ENCODE measurements at places on chromosomes 16 and 17.
A peak's percentile ranks its signal among the peaks of the same experiment; 100 is the strongest.

GRCh38 chr16:9869776-9870175, 312.5 kb downstream of the GRIN2A start:
- no peak for DNase-seq

DNA sequence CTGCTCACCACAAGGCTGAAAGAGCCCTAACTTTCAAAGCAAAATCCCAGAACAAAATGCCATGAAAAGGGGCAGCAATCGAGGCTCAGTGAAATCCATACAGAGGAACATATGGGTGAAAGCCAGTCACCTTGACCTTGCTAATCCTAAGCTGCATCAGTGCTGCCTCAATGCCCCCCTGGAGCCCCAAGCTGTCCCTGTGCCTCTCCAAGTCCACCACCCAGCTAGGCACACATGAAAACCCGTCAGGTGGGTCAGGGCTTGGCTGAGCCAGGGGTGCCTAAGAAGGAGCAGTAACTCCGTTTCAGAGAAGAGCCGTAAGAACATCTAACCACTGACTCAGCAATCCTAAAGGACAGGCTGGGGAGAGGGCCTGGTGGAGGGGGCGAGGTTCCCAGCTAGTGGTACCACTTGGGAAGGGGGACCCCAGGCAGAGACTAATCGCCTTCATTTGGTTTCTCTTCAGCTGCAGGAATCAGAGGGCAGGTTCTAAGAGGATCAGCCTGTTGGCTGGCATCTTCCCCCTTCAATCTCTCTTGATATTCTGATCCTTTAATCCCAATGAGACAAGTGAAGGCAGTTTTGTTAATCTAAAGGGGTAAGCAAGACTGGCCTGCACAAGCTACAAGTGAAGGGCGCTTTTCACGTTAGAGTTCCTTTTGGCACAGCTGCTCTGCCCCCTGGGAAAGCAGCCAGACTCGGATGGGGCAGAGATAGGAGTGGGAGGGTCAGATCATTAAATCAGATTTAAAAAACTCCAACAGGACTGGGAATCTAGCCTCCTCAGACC, 7.6 kb downstream of the PITPNA start:
- DNase-seq, result no peak

DNA sequence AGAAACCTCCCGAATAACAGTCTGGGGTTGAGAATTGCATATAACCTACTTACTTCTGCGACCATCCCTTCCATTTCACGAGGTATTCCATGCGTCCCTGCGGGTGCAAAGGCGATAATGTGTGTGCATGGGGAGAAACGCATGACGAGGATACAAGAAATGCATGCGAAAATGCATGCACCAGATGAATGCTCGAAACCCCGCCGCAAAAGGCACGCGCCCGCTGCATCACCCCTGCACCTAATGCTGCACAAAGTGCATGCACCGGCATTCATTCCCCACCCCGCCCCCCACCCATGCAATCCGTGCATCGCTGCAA, 474 bp downstream of the CBX8 start:
- no peak for DNase-seq

DNA sequence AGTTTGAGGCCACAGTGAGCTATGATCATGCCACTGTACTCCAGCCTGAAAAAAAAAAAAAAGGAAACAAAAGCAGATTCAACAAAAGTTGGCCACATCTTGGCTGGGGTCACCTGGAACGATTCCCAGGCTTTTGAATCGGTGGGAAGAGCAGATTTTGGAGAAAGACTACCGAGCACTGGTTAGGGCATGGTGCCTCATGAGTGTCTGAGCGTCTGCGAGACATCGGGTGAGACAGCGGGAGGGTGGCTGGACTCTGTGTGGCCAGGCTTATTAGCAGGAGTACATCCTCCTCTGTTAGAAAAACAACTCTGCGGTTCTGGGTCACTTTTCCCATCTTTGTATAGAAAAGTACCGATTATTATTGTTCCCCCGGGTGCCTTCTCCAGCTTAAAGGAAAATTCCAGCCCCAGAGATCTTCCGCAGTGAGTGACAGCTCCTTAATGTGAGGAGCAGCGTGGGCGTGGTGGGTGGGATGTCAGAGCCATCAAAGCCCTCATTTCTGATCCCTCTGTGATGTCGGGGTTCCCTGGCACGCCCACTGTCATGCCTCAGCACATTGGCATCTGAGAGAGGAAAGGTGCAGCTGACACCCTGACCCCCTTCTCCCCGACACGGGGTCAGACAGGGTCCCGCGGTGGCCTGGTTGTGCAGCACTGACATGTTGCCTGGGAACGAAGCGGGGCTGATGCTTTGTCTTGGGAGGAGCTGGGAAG, 6.9 kb downstream of the RGS9 start:
- no peak for DNase-seq

- DNase-seq, result peak; percentile 53
These were observed 2.4 kb upstream of the CISD3 start for GRCh38 chr17:38727736-38728135.

DNA sequence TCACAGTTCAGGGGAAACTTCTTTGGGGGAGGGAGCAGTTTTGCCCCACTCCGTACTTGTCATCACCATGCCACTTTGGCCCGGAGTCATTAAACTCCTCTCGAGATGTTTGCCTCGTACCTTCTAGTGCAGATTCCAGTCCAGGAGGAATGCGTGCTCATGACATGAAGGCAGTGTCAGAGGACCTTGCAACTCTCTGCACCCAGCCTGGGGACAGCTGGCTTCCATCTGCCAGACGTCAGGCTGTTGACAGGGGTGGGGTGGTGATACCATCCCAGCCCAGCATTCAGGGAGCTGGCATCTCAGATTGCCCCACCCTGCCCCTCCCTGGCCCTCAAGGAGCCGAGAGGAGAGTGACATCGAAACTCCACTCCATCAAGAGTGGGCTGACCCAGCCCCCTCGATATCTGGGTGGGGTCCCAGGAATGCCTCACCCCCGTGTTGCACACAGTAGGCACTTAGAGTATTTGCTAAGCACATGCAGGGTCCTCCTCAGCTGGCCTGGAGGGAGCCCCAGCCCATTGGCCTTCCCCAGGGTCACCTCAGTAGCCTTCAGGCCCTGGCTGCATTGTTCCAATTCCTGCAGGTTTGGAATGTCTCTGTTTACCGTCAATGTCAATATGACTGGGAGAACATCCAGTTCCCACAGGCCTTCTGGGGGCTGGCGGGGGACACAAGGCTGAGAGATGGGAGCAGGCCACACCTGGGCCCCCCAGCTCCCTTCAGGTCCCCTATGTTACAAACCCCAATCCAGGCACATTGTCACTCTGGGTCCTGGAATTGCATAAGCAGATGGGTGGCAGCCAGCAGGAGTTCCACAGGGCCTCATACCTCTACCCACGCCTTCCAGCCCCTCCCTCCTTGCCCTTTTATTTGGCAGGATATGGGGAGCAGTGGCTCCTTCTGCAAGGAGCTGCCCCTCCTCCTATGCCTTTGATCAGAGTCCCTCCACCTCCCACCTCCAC, 21.3 kb upstream of the EMP2 start:
- no peak for DNase-seq

DNA sequence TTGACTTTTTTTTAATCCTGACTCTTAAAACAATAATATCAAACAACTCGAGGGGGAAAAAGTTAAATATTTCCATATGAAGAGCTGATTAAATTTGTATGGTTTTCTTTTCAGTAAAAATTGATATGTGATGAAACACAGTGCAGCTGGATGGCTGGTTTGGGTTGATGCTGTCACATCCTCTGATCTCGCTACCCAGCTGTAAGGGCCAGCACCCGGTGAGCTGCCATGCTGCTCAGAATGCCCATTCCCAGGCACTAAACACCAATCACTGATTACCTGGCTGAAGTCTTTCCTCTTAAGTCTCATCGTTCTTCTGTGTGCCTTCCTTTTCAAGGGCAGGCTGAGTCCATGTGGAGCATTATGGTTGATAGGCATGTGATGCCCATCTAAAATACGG, 234.3 kb downstream of the IRX3 start:
- DNase-seq, result no peak

- DNase-seq, result no peak
These were observed 9.2 kb downstream of the CHD3 start for GRCh38 chr17:7897773-7898172.

DNA sequence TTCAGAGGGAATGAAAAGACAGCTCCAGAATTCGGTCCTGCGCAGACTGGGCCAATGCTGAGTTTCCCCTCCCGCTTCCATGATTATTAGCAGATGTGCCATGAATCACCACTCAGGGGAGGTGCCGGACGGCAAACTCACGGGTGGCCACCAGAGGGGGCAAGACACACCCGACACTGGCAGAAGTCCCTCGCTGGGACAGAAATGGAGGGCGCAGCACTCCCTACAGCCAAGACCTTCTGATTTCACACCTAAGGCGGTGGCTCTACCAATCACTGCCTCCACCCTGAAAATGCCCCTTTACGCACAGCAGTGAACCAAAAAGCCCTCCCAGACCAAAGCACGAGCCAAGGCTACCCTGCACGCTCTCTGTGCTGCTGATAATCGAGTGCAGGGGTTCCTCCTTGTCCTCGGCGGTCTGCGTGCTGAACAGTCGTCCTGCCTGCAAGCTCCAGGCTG, 26.8 kb downstream of the TRAP1 start:
- peak; percentile 61 for DNase-seq

DNA sequence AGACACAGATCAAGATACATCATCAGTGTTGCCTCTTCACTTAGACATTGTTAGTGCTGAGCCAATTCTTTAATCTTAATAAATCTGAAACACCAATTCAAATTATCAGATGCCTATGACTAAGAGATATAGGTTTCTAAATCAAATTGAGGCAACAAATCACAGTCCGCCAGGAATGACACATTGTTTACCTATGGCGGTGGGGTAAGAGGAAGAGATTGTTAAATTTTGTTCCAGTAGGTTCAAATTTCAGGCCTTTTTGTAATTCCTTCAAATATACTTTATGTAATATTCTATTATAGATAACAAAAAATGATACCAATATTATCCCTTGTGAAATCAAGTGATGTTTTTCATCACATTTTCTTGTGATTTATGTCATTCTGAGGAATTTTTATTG, 145.9 kb downstream of the CDH8 start:
- DNase-seq, result no peak

- no peak for DNase-seq
These were observed 507.6 kb downstream of the WWOX start for GRCh38 chr16:78607022-78607421.
